AML-193 (cell line): ENCODE measurements at places on chromosomes 2 and 18.

GRCh38 chr2:177352441-177353186 lies 40.0 kb upstream of the AGPS start:
- DNase-seq: peak; percentile 83

DNA sequence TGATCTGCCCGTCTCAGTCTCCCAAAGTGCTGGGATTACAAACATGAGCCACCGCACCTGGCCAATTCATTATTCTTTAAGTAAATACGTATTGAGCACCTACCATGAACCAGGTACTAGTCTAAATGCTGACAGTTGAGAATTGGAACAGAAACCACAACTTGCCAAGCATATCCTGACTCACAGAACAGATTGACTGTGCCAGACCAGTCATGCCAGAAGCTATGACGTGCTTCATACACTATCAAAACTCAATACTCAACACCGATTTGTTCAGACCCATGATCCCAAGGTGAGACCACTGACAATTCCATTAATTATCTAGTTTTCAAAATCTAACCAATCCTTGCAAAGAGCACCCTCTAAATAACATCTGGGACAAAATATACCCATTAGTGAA lies 148.6 kb downstream of the B3GNT2 start:
- no peak for DNase-seq

GRCh38 chr2:55144922-55145820 lies 86.9 kb downstream of the CLHC1 start:
- DNase-seq: no peak

- DNase-seq: peak; percentile 12
Observed at GRCh38 chr2:113175042-113175628, 1.4 kb downstream of the PSD4 start.

GRCh38 chr2:13696601-13697000 lies 935.9 kb upstream of the LRATD1 start:
- no peak for DNase-seq

- no peak for DNase-seq
Observed at GRCh38 chr2:80078290-80079036, 226.1 kb downstream of the LRRTM1 start.

GRCh38 chr2:72367530-72368225 lies 220.0 kb upstream of the CYP26B1 start:
- DNase-seq: peak; percentile 7

DNA sequence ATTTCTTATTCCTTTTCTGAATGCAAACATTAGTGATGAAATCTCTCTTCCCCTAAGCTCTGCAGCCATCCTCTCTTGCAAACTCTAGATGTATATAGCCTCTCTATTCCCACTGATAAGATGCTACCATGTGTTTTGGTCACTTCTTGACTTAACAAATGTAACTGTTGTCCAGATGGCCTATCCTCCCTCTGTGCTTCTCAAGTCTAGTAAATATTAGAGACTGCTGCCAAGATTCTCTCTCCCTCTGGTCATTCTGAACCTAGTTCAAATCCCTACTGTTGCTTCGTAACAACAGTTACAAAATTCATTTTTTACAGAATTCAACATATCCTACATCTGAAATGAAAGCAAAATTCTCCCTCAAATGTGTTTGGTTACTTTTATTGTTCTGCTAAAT lies 156.6 kb downstream of the TXNL1 start:
- no peak for DNase-seq

- DNase-seq: no peak
Observed at GRCh38 chr2:202120828-202121227, 47.8 kb downstream of the KIAA2012 start.

DNA sequence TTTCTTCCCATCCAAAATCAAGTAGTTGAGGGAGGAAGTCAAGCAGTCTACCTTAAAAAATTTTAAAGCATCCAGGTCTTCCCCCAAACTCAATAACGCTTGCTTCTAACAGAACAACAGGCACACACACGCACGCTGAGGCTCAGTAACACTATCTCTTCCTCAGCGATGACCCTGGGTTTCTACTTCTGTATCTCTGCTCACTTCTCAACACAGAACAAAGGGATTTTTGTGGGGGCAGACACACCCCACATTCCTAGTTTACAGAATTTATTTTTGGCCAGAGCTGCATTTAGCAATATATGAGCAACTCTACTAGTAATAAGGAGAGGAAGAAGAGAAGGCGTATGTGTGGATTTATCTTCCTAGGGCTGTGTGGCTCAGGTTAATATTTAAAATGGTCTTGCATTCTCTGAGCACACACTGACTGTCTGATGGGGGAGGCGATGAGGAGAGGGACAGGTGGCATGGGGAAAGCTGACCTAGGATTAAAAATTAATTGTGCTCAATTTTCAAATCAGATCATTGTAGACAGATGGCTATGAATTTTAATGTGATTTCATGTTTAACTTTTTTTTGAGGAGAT lies 71.3 kb upstream of the PPM1B start:
- no peak for DNase-seq

DNA sequence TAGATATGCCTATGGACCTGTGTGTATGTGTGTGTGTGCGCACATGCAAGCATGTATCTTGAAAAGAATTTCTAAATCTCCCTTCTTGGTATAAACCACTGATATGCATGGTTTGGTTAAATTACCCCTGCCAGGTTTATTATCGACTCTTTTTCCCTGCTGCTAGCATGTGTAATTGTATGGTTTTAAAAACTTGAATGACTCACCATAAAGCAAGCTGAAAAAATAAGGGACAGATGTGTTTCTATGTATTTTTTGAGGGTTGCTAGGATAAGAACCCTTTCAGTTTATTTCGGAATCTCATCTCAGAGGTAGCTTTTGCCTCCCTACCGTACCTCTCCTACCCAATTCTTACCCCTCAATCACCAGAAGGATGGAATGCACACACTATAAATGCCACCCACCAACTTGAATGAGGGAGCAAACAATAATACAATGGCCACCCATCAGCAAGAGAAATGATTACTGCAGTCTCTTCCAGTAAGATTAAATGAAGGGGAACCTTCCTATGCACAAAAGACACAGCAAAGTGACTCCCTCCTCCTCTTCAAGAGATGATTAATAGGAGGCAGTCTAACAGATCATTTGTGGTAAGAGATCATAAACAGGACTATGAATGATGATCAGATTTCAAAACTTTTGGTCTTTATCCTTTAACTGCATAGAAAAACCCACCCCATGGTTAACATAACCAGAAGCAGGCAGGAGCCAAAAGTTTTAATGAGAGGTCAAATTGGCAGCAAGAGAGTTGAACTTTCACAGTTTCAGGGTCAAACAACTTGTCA lies 357.2 kb downstream of the SATB2 start:
- DNase-seq: no peak

DNA sequence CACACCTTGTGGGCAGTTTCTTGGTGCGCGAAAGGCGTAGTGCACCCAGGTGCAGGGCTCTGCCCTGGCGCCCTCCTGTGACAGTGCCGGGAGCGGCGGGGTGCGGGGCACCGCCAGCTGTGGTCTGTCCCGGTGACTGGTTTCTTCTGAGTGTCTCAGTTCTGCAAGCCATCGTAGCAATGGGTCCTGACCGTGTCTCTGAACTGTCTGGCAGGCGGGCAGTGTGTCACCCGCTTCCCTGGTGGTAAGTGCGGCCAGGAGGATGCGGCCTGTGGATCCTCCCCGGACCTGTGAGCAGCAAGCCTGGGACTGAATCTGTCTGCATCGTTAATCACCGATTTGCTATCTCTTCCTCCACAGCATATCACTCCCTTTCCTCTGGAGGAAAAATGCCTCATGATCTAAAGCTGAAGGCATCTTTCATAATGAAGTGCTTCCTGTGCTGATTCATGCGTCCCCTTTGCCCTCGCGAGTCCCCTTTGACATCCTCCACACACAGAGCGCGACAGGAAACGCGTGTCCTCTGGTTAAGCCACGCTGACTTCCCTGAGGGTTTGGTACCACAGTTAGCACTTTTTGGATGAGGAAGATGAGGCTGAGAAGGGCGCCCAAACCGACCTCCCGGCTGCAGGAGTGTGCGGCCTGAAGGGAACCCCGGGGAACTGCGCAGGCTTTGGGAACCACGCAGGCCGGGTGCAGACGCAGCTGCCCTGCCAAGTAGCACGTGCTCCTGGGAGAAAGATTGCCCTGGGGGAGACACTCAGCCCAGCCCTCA lies 416.0 kb upstream of the HS6ST1 start:
- DNase-seq: peak; percentile 85

GRCh38 chr2:12044857-12045256 lies 298.4 kb downstream of the LPIN1 start:
- DNase-seq: no peak

DNA sequence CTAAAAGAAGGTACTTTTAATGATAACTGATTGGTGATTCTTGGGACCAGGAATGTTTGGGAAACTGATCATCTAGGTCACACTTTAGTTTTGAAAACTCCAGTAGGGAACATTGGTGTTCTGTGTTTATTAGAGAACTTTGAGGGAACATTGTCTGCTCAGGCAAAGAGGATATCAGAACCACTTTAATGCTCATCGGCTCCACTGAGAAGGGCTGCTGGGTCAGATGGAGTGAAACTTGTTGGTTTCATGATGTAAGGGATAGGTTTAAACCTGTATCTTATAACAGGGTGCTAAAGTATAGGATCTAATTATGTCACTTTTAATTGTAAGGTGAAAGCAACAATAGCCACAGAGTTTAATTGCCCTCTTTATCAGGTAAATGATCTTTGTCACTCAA lies 14.2 kb upstream of the POLI start:
- no peak for DNase-seq

GRCh38 chr2:116810071-116810470 lies 1004.4 kb upstream of the DDX18 start:
- DNase-seq: no peak

DNA sequence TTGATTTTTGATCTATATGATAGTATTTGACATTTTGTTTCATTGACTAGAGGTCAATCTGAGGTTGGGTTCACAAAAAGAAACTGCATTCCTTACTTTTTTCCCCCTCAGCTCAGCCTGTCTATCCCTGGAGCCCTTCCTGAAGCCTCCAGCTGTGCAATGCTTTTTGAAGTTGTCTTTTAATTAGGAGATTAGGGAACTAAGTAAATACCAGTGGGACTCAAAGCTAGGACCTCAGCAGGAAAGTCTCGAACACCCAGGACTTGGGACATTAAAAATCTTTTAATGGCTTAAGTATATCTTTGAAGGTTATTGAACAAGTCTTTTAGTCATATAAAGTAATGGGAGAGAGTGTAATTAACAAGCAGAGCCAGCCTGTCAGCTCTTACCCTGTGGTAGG lies 220.2 kb downstream of the PDE11A start:
- DNase-seq: no peak

- DNase-seq: no peak
Observed at GRCh38 chr18:55430026-55430425, 158.0 kb downstream of the TCF4 start.

DNA sequence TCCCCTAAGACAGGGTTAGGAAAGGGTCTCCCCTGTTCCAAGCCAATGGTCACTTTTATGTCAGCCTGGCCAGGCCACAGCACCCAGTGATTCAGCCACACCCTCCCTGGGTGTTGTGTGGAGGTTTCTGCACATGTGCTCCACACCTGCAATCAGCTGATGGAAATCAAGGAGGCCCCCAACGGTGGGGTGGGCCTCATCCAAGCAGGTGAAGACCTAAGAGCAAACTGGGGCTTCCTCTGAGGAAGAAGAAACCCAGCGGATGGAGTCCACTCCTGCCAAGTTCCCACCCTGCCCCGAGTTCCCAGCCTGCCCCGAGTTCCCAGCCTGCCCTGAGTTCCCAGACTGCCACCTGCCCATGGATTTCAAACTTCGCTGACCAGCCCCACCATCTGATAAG lies 55.4 kb downstream of the KIF1A start:
- DNase-seq: no peak

DNA sequence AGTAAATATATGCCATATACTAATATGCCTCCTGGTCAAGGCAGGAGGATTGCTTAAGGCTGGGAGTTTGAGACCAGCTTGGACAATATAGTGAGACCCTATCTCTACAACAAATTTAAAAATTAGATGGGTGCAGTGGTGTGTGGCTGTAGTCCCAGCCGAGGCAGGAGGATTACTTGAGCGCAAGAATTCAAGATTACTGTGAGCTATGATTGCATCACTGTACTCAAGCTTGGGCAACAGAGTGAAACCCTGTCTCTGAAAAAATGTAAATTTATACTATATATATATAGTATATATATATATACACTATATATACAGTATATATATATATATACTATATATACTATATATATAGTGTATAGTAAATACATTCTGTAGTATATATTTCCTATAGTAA lies 30.0 kb upstream of the NPC1 start:
- DNase-seq: no peak

GRCh38 chr2:220437938-220438337 lies 810.5 kb downstream of the SLC4A3 start:
- no peak for DNase-seq

DNA sequence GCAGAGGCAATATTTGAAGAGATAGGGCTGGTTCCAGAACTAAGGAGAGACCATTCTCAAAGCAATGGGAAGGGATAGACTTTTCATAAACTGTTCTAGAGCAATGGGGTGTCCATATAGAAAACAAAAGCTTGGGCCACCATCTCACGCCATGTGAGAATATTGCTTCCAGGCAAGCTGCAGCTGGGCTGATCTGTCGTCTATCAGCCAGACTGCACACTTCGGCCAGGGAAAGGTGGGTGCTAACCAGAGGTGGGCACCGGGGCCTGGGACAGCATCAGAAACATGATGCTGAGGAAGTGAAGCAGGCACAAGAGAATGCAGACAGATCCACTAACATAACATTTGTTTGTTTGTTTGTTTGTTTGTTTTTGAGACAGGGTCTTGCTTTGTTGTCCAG lies 43.7 kb downstream of the MYO7B start:
- DNase-seq: no peak

DNA sequence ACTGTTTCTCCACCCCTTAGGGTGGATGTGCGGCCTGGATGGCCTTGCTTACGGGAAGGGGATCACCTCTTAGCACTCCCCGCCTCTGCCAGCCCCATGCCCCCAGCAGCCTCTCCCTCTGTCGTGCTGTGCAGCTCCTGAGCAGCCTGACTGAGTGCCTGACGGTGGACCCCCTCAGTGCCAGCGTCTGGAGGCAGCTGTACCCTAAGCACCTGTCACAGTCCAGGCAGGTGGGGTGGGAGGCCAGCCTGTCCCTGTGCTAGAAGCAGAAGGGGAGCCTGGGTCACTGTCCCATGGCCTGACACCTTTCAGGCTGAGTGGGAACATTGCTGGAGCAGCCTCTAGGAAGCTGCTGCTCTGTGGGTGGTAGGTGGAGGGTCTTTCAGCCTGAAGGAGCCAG lies 5.2 kb downstream of the TMEM214 start:
- DNase-seq: no peak

GRCh38 chr2:180675170-180675569 lies 305.2 kb upstream of the UBE2E3 start:
- no peak for DNase-seq

DNA sequence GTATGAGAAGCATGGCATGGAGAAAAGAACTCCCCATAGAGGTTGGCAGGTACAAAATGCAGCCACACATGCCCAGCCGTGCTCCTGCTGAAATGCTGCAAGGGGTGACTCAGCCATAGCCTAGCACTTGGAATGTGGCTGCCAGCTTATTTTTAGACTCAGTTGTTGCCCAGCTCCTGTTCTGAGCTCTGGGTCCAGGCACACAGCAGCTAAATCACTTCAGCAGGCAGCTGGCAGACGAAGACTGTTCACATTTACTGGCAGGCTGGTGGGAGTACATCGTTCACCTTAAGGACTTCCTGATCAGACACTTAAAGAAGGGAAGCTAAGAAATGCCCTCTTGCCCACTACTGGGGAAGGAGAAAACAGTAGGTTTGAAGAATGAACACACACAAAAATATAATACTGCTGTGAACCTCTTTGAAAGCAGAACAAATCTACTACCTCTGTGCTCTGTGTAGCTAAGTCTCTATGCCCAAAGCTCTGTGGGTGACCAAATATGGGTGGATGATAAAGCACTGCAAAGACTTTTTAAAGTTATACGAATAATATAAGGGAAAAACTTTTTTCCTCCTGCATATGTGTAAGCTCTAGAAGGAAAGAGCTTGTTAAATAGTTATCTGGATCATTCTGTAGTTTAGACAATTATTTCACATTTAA lies 146.1 kb downstream of the LNPK start:
- no peak for DNase-seq
